Kidney (tissue), 22 donors: ENCODE measurements at places on chromosomes 7 and 10. TPM values are rescaled to one million over a fixed set of nuclear protein-coding genes. Genes with fewer than 3 reads are reported as not detected.

Gene TMEM270
- total RNA-seq: 0.50 TPM

Gene PNLIPRP3
- not detected for total RNA-seq

Gene CHST3
- total RNA-seq: 31.5 TPM

Gene HECW1
- 0.50 TPM for total RNA-seq

Gene KEL
- 0.28 TPM for total RNA-seq

- DNase-seq: no peak
These were observed 155.1 kb downstream of the LYZL1 start for GRCh38 chr10:29443745-29444523.

GRCh38 chr7:128833148-128833945 lies 3.1 kb downstream of the FLNC start:
- no peak for DNase-seq

- DNase-seq: no peak
These were observed 128.9 kb upstream of the PRSS1 start for GRCh38 chr7:142620402-142620801.

DNA sequence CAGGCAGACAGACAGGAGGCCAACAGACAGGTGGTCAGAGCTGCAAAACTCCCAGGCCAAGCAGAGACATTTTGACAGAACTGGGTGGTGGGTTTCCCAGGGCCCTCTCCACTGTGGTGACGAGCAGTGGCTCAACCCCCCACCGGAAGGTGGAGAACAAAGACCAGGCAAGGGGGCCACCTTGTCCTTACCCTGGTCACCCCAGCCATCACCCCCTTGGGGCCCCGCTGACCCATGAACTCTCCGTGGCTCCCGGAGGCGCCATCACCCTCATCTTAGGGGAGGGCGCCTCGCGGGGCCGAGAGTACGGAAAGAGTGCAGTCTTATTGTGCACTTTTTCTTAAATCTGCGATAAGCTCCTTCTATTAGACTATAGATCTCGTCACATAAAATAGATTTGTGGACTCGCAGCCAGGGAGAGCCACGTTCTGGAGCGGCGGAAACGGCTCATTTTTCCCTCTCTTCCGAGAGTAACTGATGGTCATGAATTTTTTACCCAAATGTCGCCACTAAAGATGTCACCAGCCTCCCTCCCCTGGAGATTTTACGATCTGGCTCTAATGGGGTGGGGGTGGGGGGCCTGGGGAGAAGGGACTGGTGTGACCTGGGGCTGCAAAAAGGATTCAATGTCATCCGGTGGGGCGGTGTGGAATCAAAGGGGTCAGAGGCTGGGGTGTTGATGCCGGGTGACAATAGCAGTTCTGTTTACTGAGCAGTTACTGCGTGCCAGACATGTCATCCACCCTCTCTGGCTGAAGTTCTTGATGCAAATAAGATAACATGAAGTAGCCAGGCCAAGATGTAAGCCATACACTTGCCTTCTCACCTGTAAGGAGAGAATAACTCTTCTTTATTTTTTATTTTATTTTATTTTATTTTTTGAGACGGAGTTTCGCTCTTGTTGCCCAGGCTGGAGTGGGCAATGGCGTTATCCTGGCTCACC lies 71.1 kb upstream of the MYL10 start:
- no peak for DNase-seq

DNA sequence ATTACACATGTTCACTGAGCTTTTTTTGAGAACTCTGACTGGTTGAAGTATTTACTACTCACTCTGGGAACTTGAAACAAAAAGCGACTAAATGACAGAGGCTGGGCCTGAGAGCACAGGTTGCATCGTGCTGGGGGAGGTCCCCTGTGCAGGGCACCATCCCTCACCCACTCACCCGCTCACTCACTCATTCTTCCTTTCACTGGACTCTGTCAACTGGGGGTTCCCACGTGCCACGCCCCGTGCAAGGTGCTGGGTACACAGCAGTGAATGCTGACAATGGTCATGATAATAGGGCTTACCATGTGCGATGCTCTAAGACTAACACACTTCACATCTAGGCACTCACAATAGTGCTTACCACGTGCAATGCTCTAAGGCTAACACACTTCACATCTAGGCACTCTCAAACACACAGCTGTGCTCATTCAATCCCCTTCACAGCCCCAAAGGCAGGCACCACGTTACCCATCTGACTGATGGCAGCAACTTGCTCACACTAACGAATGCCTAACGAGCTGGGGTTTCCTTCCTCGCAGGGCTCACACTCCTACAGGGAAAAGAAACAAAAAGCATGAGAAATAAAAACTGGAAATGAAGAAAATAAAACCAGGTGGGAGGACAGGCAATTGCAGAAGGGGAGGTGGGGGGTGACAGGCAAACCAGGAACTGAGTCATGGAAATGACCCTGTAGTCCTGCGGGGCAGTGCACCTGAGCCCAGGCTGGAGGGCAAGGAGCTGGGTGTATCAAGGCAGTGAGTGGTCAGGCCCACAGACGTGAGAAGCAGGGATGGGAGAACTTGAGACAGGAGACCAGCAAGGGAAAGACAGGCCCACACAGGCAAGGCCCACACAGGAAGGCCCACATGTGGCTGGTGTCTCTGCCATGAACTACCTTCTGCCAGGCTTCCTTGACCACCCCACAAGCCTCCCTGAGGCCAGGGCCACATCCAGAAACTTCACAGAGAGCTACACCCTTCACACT lies 147.0 kb upstream of the FAM20C start:
- DNase-seq: peak; percentile 16

DNA sequence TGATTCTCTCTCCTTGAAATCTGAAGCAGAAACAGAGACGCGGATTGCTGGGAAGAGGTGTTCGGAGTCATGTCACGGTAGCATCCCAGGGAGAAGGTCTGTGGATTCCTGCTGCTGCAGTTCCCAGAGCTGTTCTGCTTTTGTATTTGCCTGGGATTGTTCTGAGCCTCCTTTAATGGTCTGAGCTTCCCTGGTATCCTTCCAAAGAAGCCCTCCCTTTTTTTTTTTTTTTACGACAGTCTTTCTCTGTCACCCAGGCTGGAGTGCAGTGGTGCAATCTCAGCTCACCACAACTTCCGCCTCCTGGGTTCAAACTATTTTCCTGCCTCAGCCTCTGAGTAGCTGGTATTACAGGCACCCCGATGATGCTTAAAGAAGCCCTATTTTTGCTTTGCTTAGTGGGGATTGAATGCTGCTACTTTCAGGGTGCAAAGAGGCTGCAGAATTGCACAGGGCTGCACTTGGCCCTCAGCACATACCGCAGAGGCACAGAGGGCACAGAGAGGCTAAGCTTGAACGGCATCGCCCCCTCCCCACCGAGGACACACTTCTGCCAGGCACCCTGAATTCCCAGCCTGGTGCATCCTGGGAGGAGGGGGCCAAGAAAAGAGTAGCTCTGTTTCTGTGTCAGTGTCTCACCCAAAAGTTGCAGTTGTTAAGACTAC lies 208.6 kb upstream of the GALNT17 start:
- no peak for DNase-seq

DNA sequence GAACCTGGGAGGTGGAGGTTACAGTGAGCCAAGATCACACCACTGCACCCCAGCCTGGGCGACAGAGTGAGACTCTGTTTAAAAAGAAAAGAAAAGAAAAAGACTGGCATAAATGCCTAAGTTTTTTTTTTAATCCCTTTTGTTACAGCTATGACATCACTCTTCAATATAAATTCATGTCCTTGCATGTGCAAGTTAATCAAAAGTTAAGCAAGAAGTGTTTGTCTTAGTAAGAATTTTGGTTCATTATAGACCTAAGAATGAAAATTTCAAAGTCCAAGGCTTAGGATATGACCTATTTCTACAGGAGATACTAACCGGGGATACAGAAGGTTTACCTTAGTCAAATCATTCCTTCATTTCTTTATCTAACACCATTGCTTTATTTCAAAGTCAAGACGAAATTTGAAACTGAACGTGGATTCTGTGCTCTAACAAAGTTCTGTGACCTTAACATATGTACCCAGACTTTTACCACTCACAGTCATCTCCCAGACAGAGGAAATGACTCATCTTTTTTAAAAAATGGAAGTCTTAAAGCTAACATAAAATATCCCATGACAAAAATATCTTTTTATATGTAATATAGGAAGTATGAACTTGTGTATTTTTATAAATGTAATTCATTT lies 29.3 kb upstream of the ITGB8 start:
- DNase-seq: no peak

DNA sequence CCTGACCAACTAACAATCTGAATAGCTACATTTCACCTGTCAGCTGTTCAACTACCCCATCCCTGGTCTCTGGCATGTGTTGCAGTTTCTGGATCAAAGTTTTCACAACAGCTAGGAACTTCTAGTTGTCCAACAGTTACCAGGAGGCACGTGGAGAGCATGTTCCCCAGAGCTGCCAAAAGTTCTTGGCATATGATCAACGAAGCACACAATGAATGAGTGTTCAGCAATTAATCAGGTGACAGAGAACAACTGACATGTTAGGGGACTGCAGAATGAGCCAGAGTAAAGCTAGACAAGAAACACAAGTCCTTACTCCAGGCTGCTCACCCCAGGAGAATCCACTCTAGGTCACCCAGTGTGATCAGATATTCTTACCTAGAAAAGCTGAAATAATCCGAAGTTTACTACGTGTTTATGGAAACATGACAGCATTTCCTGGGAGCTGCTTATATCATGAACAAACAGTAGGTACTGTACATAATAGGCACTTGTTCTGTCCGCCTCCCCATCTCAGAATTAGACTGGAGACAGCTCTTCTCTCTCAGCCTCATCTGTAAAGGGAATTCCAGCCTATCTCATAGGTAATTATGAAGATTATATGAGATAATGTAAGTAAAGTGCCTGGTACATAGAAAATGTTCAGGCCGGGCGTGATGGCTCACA lies 50.6 kb downstream of the ZNF438 start:
- peak; percentile 65 for DNase-seq
